ENCODE measurements at places on chromosomes 5 and 9.

GRCh38 chr5:157599565-157599964, 24.0 kb upstream of the ADAM19 start:
- DNase-seq = no peak

DNA sequence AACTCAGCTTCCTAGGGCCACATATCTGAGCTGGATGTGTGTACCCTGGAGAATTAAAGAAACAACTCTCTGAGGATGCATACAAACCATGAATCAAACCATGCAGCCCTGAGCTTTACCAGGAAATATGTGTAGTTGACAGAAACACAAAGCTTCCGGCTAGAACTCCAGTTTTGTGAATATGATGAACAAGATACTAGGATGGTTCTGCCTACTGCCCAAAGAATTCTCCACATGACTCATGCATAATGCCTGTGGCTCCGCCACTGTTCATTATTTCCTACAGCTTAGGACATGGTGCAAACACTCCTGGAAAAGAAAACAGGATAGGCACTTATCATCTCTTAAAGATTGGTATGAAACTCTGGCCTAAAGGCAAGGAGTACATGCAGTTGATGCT, 343.4 kb downstream of the DNAH5 start:
- no peak for DNase-seq

DNA sequence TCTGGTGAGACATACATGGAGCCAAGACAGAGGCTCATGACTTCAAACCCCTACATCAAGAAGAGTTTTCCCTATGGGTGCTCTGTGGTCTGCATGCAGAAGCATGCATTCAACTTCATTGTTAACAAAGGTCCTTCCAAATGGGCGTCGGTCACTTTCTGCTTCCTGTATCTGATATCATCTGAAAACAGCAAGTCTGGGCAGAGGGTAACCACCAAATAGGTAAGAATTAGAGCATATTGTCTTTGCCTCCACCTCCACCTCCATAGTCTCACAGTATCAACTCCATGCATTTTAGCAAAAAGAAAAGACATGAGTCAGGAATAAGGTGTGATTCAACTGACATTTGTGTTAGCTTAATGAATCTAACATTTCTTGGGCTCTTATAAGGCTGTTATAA, 462.9 kb downstream of the DMRT2 start:
- no peak for DNase-seq

DNA sequence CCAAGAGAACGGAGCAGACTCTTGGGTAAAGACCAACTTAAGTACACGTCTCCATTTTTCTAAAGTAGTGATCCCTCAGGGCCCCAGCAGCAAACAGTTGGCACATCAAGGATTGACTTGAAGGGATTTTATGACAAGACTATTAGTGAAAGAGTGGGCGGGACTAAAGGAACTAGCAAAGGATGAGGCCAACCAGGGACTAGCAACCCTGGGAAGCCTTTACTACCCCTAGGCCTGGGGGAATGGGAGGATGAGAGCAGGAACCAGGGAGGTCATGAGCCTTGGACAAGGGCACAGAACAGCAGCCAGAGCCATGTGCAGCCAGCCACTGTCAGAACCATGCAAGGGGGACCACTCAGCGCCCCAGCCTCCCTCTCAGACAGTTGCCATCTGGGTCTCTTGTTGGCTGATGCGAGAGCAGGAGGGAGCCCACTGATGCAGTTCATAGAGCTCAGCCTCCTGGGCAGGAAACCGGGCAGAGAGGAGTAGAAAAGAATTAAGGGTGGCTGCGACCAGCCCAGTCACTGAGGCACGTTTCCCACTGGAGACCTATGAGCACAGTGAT, 28.1 kb downstream of the TGFBI start:
- no peak for DNase-seq

GRCh38 chr5:80229902-80230255, 26.0 kb downstream of the SERINC5 start:
- no peak for DNase-seq

DNA sequence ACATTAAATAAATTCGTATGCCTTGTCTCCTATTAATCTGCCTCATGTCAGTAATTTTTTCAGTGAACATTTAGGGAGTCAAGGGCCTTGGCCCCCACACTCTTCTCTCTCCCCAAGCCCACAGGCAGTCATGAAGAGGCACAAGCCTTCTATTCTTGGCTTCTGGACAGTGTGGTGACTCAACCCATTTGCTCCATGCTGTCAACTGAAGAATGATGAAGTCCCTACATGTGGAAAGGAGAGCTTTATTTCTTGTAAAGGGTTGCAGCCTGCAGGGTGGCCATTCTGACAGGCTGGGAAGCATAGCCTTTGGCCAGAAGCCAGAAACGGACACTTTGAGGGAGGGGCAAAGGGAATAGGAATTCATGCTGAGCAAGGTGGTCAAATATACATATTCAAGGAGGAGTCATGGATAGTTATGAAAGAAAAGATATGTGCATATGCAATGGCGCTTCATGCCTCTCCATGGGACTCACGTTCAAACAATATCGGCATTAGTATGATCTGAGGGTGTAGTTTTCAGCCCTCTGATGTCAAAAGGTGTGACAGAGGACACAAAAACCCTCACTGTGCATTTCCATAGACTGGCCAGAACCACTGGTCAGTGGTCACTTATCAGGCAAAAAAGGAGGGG, 31.3 kb downstream of the ANKRA2 start:
- DNase-seq = no peak

DNA sequence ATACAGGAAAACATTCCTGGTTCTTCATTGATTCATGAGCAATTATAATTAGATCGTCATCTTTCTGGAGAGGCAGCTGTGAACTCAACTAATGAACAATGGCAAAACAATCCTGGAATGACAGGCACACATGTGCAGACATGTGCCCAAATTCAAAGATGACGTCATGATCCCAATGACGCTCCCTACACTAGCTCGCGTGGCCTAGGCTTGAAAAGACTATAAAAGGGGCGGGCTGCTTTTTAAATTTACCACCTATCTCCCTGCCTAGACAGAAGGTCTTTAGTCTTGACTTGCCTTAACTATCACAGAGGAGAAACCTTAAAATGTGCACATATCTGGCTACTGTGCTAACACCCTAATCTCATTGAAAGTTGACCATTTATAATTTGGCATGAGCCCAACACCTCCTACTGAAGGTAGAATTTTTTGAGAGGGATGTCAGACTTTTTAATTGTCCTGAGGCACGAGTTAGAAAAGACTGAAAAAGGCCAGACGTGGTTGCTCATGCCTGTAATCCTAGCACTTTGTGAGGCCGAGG, 88.2 kb downstream of the PRRT1B start:
- DNase-seq = no peak

GRCh38 chr5:94793816-94794198, 175.3 kb downstream of the SLF1 start:
- DNase-seq = no peak

DNA sequence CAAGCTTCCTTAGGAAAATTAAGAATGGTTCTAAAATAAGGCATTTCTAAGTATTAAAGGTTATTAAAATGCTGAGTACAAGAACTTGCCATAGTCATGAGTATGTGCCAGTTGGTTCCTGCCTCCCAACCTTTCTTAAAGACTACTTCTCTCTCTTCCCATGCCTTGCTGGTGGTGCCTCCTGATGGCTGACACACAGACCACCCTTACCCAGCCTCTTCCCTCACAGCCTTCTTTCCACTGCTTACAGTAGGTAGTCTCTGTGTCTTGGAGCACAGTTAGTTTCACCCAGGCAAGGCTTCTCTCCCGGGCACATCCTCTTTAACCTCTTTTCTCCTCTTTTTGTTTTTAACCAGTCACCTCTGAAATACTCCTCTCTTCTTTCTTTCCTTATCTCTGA, 20.6 kb upstream of the GPR150 start:
- DNase-seq = no peak

DNA sequence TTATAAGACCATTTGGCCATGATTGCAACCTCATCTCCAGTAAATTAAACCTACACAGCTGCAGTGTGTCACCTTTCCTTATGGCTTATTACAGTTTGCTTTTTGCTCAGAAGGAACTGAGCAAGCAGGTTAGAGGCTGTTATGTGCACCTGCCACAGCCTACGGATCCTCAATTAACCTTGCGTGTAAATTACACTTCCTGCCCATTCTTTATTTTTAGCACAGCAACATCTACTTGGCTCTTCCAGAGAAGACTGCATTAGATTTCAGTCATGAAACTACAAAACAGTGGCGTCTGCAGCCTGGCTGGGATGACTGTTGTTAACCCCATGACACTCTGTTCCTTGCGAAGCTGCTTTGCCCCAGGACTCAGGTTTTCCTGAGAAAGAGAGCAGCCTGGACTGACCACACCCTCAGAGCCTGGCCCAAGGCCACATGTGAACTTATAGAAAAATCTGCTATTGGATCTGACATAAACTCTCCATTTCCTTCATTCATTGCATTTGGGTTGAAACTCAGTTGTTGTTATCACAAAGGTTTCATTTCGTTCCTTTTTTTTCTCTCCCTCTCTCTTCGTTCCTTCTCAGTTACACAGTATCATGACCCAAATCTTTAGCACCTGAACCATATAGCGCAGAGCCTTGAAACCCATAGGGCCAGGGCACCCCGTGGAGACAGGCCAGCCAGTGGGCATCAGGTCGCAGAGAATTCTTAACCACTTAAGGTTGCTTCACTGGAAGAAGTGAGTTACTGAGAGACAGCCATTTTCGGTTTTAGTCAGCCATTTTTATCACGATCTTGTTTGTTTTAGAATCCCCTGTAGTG, 138.6 kb downstream of the PALM2AKAP2 start:
- no peak for DNase-seq

GRCh38 chr9:137460363-137461315, 1.5 kb upstream of the NSMF start:
- no peak for DNase-seq

- DNase-seq = no peak
Measured at GRCh38 chr5:113266227-113266912, 168.4 kb downstream of the TSSK1B start.

- DNase-seq = no peak
Measured at GRCh38 chr5:114185274-114185673, 176.6 kb upstream of the KCNN2 start.

- no peak for DNase-seq
Measured at GRCh38 chr5:150177721-150178120, 11.1 kb downstream of the CDX1 start.

DNA sequence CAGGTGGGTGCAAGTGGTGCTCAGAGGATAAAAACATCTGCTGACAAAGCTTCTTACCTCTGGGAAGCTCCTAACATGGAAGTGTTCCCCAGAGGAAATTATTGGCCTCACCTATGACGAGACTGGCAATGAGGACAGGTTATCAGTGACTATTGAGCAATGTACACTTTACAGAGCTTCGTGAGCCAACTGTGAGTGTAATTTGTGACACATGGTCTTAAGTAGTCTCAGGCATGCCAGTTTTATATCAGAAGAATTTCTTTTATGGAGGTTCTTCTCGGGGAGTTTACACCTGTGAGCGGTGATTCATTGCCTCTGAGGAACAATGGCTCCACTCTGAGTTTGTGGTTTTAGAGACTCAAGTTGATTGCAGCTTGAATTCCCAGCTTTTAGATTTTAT, 11.3 kb downstream of the ANKDD1B start:
- DNase-seq = no peak

DNA sequence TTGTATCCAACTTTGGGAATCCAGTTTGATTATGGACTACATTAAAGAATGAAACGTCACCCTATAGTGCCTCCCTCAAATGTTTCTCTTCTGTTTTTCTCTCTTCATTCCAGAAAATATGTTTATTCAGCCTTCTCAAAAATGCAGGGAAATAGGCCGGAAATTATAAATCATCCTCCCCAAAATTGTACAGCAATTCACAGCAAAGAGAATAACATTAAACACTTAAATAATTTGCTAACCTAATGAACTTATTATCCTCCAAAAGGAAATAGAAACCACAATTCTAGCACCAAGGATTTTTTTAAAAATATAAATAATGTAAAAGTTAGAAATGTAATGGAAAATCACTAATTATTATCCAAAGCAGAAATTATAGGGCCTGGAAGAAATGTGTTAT, 115.9 kb upstream of the CCNG1 start:
- no peak for DNase-seq

DNA sequence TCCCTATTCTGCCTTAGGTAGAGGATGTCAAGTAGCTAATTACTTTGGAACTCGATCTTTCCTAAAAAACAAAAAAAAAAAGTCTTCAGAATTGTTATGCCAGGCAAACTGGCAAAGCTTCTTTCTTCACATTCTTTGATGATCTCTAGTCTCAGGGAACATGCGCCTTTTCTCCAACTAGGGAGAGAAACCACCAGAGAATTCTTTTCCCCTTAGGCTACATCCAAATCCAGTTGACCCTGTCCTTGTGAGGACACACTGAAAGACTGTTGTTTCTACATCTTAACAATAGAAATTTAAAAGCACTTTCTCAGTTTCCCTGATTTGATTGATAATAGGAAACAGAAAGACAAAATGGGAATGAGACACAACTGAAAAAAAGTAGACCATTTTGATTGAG, 94.7 kb upstream of the ITGA2 start:
- DNase-seq = no peak

DNA sequence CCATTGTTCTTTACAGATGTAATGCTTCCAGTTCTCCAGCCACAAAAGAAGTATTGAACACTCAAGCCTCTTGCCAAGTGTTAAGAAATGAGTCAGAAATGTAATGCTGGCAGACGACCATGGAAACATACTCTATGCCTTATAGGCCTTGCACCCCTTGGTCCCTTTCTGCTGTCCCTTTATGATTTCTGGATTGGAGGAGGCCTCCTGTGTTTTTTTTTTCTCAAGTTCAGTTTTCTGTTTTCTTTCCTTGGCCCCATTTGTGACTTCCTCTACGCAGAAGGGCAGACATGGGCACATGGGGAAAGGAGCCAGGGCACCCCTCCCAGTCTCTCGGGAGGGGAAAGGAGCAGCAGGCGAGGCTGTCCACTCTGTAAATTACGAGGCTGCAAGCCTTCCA, 53.4 kb downstream of the SNX18 start:
- DNase-seq = no peak

DNA sequence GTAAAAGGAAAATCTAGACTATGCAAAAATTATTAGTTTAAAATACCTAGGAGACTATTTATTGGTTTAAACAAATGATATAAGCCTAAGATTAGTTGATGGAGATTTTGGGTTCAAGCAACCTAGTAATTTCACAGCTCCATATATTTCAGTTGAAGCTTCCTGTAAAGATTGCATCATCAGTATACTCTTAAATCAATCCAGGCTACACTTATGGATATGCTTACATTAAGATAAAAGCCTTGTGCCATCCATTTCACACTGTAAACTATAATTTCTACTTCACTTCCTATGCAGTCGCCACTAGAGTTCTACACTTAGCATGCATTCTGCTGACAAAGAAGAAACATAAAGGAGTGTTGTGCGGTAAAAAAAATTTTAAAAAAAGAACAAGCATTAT, 7.3 kb upstream of the LIX1 start:
- DNase-seq = no peak

DNA sequence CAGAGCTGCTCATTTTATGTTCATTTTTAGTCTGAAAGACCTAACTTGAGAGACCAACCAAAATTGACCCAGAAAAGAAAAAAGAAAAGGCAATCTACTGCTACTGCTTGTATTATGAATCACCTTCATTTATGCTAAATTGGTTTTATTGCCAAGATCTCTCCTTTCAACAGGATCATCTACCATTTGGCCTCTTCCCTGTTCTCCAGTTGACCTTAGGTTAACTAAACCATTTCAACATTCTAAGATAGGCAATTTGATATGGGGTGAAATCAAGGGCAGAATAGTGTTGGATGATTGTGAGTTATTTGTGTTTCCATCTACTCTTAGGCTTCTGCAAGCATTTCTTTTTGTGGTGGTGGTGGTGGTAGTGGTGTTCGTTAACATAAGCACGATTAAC, 48.3 kb upstream of the POU4F3 start:
- DNase-seq = no peak
